ENCODE measurements at places on chromosomes 2 and 18.

- no peak for DNase-seq
Observed at GRCh38 chr2:240319221-240319854, 116.1 kb upstream of the GPC1 start.

DNA sequence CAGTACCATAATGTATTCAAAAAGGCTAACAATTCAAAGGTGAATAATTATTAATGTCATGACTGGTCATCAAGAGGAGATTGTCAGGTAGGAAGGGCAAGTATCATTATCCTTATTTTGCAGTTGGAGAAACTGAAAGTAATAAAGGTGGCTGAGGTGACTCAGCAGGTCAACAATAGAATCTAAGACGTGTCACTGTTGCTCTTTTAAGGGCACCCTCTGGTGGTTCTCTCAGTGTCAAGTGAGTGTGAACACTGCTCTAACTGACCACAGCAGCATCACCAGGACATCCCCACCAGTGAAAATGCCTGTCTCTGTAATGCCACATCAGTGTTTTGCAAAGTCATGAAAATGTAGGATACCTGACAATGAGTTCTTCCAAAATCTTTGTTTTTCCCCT, 69.7 kb downstream of the DCC start:
- no peak for DNase-seq

DNA sequence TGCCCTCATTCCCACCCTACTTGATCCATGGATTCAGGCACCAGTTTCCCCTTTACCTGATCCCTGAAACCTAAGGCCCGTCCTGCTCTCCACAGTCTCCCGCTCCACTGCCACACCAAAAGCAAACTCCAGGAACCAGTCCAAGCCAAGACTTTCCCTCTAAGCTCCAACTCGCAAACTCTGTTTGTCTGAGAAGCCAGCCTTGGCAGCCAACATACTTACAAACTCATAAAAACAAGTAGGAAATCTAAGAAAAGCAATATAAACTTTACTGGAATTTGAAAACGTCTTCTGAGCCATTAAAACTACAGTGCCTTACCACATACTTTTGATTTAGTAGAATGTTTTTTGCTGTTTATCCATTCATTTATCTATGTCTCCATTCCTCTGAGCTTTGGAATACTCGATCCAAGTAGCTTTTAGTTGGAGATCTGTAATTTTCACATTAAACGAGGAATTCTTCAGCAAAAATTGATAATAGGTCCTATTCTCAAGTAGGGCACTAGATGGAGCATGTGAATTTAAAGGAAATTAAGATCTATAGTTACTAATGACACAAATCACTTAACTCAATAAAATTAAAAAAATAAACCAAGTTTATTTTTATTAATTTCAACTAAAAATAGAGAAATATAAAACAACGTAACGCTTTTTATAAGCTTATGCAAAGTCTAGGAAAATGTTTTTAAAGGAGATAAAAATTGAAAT, 199.7 kb downstream of the MYO3B start:
- no peak for DNase-seq

DNA sequence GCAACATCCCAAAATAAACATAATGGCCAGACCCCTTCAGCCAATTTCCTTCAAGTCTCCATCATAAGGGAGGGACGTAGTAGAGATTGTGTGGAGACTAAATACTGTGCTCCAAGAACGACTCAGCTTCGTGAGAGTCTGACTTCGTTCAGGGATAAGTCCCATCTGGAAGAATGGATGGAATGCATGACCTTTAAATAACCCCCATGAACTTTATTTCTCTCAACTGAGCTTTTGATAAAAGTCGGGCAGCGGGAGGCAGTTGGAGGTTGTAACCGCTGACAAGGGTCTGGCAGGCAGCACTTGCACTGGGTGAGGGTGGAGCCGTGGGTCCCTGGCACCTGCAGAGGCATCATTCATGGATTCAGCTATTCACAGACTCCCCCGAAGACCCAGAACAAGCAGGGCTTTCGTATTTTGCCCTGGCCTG, 115.9 kb downstream of the ZFP36L2 start:
- DNase-seq, result no peak

- no peak for DNase-seq
Observed at GRCh38 chr2:156434461-156435291, 1.5 kb upstream of the GPD2 start.

GRCh38 chr2:30155889-30156658, 9.3 kb downstream of the YPEL5 start:
- DNase-seq, result no peak

DNA sequence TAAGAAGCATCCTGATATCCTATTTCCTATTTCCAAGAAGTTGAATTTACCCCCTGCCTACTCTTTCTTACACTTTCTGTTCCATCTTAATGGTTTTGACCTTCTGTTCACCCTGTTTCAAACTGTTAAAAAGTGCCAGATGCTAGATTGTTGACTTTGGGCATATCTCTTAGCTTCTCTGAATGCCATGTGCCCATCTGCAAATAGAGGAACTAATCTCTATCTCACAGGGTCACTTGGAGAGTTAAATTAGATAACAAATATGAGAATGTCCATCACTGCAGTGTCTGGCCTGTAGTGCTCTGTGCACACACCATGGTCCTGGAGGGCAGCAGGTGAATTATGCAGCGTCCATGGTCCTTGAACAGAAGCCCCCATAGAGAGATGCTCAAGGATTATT, 83.8 kb downstream of the LRATD1 start:
- no peak for DNase-seq

DNA sequence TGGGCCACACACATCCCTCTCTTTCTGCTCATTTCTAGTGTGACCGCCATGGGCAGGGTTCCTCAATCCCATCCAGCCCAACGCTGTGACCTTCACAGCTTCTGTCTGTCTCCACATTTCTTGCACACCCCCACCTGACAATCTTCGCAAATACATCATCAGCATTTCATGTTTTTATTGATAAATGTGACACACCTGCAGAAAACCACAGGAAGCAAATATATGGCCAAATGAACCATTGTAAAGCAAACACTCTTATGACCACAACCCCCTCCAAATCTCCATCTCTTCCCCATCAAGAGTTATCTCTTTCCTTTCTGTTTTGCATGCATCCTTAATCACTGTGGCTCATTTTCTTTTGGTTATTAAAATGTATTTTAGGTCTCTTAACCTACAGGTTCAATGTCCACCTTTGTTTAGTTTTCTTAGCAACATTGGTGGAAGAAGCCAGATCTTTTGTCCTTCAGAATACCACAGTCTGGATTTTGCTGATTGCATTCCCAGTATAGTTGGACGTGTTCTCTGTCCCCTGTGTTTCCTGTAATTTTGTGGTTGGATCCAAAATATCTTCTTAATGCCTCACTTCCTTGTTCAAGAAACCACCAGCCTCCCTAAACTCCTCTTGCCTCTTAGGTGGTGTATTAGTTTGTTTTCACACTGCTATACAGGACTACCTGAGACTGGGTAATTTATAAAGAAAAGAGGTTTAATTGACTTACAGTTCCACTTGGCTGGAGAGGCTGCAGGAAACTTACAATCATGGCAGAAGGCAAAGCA, 9.8 kb upstream of the NCK2 start:
- no peak for DNase-seq

DNA sequence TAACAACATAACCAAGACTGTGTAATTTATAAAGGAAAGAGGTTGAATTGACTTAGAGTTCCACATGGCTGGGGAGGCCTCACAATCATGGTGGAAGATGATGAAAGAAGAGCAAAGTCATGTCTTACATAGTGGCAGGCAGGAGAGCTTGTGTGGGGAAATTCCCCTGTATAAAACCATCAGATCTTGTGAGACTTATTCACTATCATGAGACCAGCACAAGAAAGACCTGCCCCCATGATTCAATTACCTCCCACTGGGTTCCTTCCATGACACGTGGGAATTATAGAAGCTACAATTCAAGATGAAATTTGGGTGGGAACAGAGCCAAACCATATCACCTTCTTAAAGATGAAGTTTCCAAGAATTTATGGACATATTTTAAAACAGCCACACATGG, 2.5 kb upstream of the IL36RN start:
- no peak for DNase-seq

DNA sequence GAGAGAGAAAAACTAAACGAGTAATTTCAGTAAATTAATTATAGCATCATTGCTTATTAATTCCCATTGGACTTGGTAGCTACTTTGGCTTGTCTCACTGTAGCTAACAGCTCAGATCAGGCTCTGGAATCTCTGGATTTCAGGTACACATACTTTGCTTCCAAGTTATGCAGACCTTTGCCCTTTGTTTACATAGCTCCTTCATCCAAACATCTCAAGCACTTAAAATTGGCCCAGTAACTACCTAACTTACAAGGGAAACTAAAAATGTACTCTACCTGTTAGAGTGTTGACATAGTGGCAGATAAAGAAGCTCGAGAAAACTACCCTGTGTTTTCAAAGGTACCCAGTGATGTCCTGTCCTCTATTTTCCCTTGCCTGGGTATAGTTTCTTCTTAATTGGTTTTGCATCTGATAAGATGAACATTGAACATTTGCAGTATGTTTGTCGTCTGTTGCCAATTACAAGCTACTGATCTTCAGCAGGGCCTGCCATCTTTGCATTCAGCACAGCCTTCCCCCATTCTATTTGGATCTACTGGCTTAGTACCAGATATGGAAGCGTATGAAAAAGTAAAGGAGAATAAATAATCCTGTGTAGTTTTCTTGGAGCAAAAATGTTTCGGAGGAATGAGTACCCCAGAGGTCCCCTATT, 601.5 kb upstream of the FANCL start:
- no peak for DNase-seq

DNA sequence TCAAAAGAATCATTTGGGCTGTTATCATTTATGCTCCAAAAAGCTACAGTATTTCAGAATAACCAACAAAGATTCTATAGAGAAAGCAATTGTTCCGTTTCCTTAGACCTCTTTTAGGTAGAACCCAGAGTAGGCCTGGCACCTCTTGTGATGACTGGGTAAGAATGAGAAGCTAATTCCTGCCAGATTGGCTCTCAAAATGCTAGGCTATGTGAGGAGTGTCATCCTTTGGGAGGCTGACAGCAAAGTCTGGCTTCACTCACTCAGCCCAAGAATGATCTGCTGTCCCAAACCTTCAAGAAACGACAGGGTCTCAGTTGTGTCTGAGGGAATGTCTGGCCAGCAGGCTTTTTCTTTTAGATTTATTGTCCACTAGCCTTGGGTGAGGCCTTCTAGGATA, 4.5 kb downstream of the CERS6 start:
- DNase-seq, result no peak

Measured in HL-60 (cell line).